Large intestine (tissue), 12 donors: ENCODE measurements at places on chromosomes 6 and 20.

DNA sequence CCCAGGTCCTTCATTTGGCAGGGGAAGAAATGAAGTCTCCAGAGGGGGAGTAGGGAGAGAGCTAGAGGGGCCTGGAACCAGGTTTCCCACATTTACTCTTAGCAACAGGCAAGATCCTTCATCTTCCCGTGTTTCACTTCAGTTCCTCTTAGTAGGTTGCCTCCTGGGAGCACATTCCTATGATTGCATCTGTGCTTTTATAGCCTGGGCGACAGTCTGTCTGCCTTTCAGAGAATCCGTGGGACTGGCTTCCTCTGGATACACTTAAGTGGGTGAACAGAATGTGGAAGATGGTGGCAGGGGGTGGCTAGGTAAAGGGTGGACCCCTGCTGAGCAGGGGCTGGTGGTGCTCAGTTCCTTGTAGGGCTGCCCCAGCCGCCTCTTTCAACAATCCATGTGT lies 33.4 kb downstream of the STK35 start:
- DNase-seq: no peak

DNA sequence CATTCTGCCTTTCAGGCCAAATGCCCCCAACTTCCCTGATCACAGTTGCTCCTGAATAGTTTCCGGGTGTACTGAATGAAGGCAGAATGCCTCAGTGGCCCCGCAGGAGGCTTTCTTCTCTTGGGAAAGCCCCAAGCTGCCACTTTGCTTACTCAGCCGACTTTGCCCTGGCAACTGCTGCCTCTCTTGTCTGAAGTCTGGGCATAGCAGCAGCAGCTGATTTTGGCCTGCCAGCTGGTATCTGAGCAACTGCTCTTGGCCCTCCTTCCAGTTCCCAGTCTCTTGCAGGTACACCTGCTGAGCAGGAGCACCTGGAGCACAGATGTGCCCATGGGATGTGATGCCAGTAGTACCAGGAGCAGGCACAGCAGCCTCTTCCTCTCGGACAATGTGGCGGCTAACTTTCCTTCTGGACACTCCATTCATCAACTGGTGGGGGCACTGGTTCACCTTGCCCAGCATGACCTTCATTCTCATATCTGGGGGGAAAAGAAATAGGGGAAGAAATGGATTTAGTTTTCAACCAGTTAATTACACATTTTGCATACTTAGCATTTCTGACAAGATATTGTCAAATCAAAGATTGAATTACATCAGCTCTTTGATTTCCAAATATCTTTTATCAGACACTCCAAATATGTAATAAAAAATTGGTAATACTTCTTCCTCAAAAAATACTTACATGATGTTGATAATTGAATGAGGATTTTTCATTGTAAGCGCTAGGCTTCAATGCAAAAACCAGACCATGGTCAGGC lies 468.2 kb downstream of the PKHD1 start:
- peak; percentile 40 for DNase-seq

- peak; percentile 79 for DNase-seq
Measured at GRCh38 chr6:6861351-6861894, 246.3 kb upstream of the RREB1 start.

DNA sequence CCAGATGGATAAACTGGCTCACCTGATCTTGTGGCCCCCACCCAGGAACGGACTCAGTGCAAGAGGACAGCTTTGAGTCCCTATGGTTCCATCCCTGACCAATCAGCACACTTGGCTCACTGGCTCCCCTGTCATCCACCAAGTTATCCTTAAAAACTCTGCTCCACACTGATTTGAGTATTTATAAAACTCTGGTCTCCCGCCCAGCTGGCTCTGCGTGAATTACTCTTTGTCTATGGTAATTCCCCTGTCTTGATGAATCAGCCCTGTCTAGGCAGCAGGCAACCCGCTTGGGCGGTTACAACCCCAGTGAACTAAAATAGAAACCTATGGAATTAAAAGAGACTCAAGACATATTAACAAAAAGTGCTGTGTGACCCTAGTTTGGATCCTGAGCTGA lies 38.1 kb upstream of the CD83 start:
- DNase-seq: no peak

DNA sequence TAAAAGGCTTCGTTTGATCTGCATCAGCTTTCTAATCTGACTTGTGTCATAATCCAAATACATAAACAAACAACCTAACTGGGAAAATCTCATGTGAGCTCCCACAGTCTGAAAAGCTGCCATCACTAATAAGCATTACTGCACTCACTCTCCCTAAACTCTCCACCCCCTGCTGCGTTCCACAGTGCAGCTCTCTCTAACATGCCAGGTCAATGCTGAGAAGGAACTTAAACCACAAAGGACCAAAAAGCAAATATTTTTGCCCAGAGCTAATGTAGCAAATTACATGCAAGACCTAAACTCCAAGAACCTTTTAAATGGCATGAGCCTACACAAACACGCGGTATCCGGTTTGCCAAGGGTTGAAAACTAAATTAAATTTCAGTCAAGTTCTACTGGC lies 542.3 kb upstream of the JARID2 start:
- DNase-seq: no peak

- DNase-seq: no peak
Measured at GRCh38 chr20:22407237-22408193, 176.9 kb downstream of the FOXA2 start.

DNA sequence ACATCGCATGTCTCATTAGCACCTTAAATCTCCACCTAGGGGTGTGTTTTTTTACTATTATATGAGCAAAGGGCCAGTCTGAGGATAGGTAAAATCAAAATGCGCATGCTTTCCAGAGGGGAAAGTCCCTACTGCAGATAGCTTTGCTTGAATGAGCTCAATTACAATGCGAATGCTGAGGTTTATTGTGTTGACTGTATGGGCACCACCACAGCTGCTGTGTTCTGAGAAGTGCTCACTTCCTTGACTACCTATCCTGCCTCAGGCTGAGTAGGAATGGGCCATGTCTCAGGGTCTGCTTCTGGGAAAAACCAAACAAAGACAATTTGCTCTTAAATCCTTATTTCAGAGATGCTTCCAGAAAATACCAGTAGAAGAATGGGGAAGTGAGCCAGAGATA lies 36.6 kb downstream of the MOCS1 start:
- peak; percentile 43 for DNase-seq

GRCh38 chr20:46062151-46062550 lies 27.6 kb downstream of the NCOA5 start:
- no peak for DNase-seq

- no peak for DNase-seq
Measured at GRCh38 chr6:44230034-44230675, 6.8 kb downstream of the SLC29A1 start.

- no peak for DNase-seq
Measured at GRCh38 chr6:110681543-110682459, 133.5 kb downstream of the CDK19 start.

GRCh38 chr6:137680705-137681346 lies 186.2 kb upstream of the TNFAIP3 start:
- no peak for DNase-seq

DNA sequence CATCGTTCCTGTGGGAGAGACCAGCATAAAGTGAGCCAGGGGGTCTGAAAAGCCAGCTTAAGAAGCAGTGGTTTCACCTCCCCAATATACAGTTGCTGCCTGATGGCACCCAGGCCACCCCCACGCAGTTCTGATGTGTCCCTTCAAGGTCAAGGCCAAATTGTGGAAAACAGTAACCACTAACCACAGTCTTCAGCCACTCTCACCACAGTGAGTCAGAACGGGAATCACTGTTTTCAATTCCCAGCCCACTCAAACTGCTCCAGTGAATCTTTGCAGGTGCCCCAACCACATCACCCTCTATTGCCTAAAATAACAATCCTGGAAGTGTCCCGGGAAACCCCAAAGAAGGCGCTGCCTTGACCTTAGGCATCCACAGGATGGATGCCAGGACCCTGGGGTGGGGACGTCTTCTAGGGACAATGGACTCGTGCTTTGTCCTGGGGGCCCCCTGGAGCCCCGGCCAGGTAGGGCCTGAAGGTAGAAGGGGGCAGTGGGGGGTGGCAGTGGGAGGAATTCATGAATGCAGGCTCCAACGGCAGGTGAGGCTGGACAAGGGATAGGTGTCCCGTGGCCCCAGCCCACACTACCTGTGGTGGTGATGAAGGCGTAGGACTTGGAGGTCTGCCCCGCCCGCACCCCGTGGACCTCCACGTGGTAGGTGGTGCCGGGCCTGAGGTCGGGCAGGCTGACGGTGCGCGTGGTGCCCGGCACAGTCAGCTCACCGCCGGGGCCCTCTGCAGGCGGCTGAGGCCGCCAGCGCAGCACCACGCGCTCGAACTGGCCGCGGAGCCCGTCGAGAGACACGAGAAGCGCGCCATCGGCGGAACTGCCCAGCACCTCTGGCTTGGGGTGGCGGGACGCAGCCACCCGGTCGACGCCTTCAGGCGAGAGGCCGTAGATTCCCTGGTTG lies 22.2 kb downstream of the TNXB start:
- peak; percentile 57 for DNase-seq

GRCh38 chr6:85679445-85680123 lies 36.9 kb upstream of the SYNCRIP start:
- DNase-seq: no peak

GRCh38 chr6:8435093-8435844 lies at the start of gene SLC35B3:
Gene SLC35B3 (minus strand): TSS chr6:8435545.
- DNase-seq: peak; percentile 96

DNA sequence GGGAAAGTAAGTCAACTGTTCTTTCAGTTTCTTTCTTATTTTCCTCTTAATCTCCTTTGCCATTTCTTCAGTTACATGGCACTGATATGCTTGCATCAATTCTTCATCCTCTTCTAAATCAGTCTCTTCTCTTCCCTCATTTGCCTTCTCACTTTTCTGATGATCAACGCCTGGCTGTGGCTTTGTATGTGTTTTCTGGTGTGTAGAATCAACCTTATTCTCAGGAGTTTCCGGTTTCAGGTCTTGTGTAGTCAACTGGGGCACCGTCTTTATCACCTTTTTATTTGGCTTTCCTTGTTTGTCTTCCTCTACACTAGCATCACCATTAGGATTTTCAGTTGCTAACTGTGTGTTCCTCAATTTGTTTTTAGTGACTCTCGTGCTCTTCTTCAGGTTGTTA lies 31.6 kb downstream of the AHI1 start:
- no peak for DNase-seq

GRCh38 chr6:106360989-106361430 lies 493 bp downstream of the CRYBG1 start:
- peak; percentile 84 for DNase-seq

DNA sequence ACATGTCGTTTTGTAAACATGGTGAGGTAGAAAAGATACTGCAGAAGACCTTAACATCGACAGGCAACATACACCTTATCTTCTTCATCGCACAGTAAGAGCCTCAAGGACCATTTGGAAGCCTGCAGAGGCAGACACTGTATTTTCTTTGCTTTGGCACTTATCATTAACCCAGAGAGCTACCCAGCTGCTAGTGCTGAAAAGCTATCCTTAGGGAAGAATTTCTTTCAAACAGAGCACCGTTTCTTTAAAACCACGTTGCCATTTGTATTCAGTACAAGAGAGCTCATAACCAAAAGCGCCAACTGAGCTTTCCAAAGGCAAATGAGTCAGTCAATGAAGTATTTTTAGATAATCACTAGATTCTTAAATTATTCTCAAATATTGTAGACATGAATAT lies 306.6 kb downstream of the EPM2A start:
- no peak for DNase-seq

- peak; percentile 22 for DNase-seq
Measured at GRCh38 chr6:144582939-144583613, 297.9 kb downstream of the UTRN start.

GRCh38 chr6:159042003-159042825 lies 2.6 kb downstream of the TAGAP start:
- peak; percentile 71 for DNase-seq

GRCh38 chr6:149074832-149075258 lies 242.7 kb upstream of the TAB2 start:
- no peak for DNase-seq

GRCh38 chr6:37491830-37492208 lies 7.9 kb downstream of the CCDC167 start:
- no peak for DNase-seq

GRCh38 chr6:20791944-20792343 lies 257.7 kb downstream of the CDKAL1 start:
- no peak for DNase-seq

GRCh38 chr6:12241493-12242175 lies 48.5 kb upstream of the EDN1 start:
- peak; percentile 88 for DNase-seq

- DNase-seq: no peak
Measured at GRCh38 chr6:70663881-70664466, 3.7 kb upstream of the SMAP1 start.

- no peak for DNase-seq
Measured at GRCh38 chr6:3226042-3226441, 1.4 kb downstream of the TUBB2B start.

- no peak for DNase-seq
Measured at GRCh38 chr6:160978141-160978901, 13.2 kb upstream of the MAP3K4 start.

DNA sequence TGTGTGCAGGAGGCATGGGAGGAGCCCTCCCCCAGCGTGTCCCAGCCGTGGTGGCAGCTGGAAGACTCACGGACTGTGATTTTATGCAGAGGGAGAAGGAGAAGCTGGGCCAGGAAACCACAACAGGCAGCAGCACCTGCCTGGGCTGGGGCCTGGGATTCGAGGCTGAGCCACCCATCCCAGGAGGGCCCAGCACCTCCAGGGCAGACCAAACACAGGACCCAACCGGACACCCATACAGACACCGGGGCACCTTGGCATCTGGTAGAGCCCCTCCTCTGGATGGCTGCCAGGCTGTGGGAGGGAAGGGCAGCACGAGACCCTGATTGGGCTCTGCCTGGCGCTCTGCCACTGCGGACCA lies 41.7 kb upstream of the CHRNA4 start:
- DNase-seq: no peak

DNA sequence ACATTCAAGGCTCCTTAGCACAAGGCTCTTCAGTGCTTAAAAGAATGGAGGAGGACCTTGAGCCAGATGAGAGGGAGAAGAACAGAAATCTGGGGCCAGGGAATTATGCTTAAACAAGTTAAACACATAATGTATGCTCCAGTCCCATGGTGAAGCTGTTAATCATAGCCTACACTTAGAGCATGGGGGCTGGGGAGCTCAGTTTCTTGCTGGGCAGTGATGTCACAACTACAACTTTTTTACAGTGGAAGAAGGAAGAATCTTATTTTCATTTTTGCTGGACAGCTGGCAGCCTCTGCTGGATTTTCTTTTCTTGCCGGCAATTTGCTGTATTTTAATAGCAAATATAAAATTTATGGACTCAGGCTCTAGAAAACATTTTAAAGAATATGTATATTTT lies 432.5 kb downstream of the CD109 start:
- no peak for DNase-seq

- no peak for DNase-seq
Measured at GRCh38 chr6:3117912-3118352, 579 bp upstream of the BPHL start.

- no peak for DNase-seq
Measured at GRCh38 chr6:71678091-71678490, 208.3 kb upstream of the RIMS1 start.
